ENCODE measurements at places on chromosomes 3 and 15. TPM values are rescaled to one million over a fixed set of nuclear protein-coding genes. Genes with fewer than 3 reads are reported as not detected.

DNA sequence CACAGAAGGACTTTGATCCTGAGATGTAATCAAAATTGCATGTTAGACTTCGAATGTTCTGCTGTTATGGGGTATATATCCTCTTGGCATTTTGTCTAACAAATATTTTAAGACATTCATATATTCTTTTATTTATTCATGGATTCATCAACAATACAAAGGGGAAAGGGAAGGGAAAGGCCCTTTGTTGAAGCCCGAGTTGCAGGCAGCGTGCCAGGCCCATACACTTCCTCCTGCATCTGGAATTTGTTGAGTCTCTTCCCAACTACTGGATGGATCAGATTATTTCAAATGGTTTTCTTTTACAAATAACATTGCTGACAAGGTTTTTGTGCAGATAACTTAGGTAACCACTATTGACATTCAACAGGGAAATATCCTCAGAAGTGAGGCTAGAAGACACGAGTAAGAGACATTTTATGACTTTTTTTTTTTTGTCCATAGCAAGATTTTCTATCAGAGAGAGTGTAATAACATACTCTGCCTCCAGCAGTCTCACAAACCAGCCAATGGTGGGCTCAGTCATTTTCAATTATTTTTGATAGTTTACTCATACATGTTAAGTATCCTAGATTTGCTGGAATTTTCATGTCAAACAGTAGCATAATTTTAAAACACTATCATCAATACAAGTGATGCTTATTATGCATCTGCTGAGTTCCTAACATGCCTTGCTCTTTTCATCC lies 94.3 kb downstream of the RPL39L start:
- peaks cover 24% of the 10 kb centered on the region for H3K4me1 ChIP-seq
- H3K27me3 ChIP-seq = no peaks in the 10 kb centered on the region
- no peak overlapping the region for H3K4me3 ChIP-seq
- no peak overlapping the region for H3K27ac ChIP-seq
- peaks cover 16% of the 10 kb centered on the region for H3K36me3 ChIP-seq

GRCh38 chr15:76140074-76140464 lies 80.3 kb downstream of the TMEM266 start:
- H3K4me1 ChIP-seq = peaks cover 2% of the 10 kb centered on the region
- no peak overlapping the region for H3K27ac ChIP-seq
- no peaks in the 10 kb centered on the region for H3K36me3 ChIP-seq

GRCh38 chr3:14852058-14852594 lies 33.4 kb downstream of the FGD5 start:
- H3K36me3 ChIP-seq = no peaks in the 10 kb centered on the region
- DNase-seq = no peak
- no peak overlapping the region for H3K27ac ChIP-seq
- H3K4me1 ChIP-seq = no peaks in the 10 kb centered on the region
- no peaks in the 10 kb centered on the region for H3K27me3 ChIP-seq

DNA sequence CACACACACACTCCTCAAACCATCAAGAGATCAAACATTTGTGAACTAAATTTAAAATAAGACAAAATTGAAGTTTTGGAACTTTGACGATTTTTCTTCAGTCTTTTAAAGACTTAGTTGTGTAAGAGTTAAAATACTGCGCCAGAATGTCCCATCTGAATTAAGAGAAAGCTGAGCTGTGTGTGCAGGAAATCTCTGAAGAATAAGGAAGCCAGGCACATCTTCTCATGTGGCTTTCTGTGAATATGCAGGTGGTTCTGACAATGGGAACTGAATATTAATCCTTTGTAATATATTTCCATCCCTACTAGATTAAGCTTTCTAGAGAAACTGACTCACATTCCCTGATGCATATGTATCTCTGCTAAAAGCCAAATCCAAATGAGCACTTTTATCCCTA lies 60.1 kb upstream of the ICE2 start:
- no peak overlapping the region for H3K4me3 ChIP-seq
- no peak overlapping the region for H3K27ac ChIP-seq
- H3K4me1 ChIP-seq = peaks cover 9% of the 10 kb centered on the region
- H3K27me3 ChIP-seq = no peaks in the 10 kb centered on the region
- H3K36me3 ChIP-seq = no peaks in the 10 kb centered on the region

DNA sequence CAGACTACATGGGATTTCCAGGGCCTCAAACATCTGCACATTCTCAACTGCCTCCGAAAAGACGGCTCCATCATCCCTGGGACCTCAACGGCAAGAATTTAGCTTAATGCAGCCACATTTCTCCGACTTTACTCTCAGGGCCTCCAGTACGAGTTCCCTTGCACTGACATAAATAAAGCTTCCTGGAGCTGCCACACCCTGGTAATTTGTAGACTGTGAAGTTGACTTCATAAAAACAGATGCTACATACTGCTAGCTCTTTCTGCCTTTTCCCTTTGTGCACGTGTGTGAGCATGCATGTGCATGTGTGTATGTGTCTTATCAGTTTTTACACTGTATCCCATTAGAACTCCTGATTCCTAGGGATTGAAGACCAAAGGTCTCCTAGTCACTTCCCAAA lies 122.7 kb downstream of the NTRK3 start:
- H3K36me3 ChIP-seq = no peaks in the 10 kb centered on the region
- no peak for DNase-seq
- no peak overlapping the region for H3K27ac ChIP-seq
- H3K4me3 ChIP-seq = no peak overlapping the region

GABRB3 gene
- total RNA-seq = 2.8 TPM

DNA sequence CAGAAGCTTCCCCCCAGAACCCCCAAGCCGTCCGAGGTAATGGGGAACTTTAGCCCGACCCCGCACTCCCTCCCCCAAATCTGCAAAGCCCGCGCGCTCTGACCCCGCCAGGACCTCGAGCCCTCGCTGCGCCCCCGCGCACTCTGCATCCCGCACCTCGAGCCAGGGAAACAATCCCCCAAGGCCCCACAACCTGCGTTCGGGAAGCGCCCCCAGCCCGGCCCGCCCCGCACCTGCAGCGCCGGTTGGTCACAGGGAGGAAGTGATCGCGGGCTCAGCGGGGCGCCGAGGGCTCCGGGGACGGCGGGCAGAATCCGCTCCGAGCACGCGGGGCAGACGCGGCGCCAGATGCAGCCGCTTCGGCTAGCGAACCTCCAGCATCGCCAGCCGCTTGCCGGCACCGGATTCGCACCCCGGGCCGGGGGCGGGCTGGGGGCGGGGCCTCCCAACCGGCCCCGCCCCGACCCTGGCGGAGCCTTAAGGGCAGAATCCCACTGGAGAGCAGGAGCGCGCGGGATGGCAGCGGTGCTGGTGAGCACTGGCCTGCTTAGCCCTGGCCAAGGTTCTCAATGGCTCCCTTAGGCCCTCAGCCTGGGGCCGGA lies at the start of gene CAMKV:
Gene CAMKV (minus strand): TSS at position 382 of the 602 bp plus-strand sequence. CDS start 7,518 bp downstream, outside the sequence.
- H3K27ac ChIP-seq = no peak within 1 kb of the TSS
- H3K36me3 ChIP-seq = no peaks in the 10 kb centered on the region
- H3K27me3 ChIP-seq = peaks cover 22% of the 10 kb centered on the region

FHIT gene
- 13.2 TPM for total RNA-seq

DNA sequence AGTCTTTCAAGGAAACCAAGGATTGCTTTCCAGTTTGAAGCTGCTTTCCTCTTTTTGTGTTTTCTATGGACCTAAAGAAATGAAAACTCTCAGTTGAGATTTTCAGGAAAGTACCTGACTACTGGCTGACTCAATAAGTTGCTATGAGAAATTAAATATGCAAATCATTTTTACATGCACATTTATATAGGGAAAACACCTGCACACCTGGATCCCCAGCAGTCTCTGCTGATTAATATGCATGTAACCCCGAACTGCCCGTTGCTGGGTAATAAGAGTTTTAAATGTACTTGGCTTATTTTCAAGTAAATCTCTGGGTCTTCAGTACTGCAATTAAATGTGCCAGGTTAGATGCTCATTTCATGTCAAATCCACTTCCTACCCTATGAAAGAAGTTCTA lies 77.2 kb downstream of the KBTBD8 start:
- no peak overlapping the region for H3K4me3 ChIP-seq
- H3K27me3 ChIP-seq = no peaks in the 10 kb centered on the region
- no peak for DNase-seq
- H3K27ac ChIP-seq = no peak overlapping the region
- H3K4me1 ChIP-seq = no peaks in the 10 kb centered on the region

GOLGA6L1 gene
- total RNA-seq = not detected

GRCh38 chr15:69824075-69824876 lies 273.4 kb downstream of the TLE3 start:
- H3K27me3 ChIP-seq = no peaks in the 10 kb centered on the region
- H3K36me3 ChIP-seq = no peaks in the 10 kb centered on the region
- DNase-seq = no peak
- H3K27ac ChIP-seq = no peak overlapping the region
- no peak overlapping the region for H3K4me3 ChIP-seq
- H3K4me1 ChIP-seq = peaks cover 12% of the 10 kb centered on the region

GRCh38 chr15:89140595-89140994 lies 52.3 kb downstream of the ABHD2 start:
- peaks cover 20% of the 10 kb centered on the region for H3K4me1 ChIP-seq
- no peak for DNase-seq
- H3K4me3 ChIP-seq = no peak overlapping the region
- no peak overlapping the region for H3K27ac ChIP-seq
- H3K36me3 ChIP-seq = peaks cover 3% of the 10 kb centered on the region
- H3K27me3 ChIP-seq = no peaks in the 10 kb centered on the region

DNA sequence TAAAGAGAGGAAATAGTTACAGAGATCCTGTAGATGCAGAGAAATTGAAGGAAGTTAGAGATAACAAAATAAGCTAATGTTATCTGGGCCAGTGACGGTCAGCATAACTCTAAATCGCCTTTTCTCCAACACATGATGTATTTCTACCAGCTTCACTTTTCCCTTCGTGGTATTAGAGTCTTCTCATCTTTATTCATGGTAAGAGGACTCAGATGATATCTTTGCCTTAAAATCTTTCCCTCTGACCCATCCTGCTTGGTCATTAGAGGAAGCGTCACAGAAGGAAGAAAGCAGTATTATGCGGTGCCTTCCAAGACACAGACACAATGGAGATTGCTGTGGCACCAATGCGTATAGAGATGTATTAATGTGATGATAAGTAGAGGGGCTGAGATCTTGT lies 320.7 kb upstream of the GOLIM4 start:
- H3K4me1 ChIP-seq = no peaks in the 10 kb centered on the region
- H3K4me3 ChIP-seq = no peak overlapping the region
- DNase-seq = no peak
- H3K27ac ChIP-seq = no peak overlapping the region
- H3K27me3 ChIP-seq = no peaks in the 10 kb centered on the region

DNA sequence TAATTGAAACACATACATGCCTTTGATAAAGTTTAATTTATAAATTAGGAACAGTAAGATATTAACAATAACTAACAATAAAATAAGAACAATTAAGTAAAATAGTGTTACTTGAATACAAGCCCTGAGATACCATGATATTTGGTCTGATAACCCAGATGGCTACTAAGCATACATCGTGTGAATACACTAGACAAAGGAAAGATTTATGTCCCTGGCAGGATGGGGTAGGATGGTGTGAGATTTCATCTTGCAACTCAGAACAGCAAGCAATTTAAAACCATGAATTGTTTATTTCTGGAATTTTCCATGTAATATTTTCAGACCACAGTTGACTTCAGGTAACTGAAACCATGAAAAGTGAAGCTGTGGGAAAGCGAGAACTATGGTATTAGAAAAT lies 169.5 kb downstream of the DIPK2A start:
- H3K4me3 ChIP-seq = no peak overlapping the region
- H3K36me3 ChIP-seq = no peaks in the 10 kb centered on the region
- H3K4me1 ChIP-seq = peaks cover 3% of the 10 kb centered on the region
- no peaks in the 10 kb centered on the region for H3K27me3 ChIP-seq
- no peak for DNase-seq

- H3K27me3 ChIP-seq = no peaks in the 10 kb centered on the region
- DNase-seq = no peak
- no peaks in the 10 kb centered on the region for H3K36me3 ChIP-seq
- H3K4me3 ChIP-seq = no peak overlapping the region
These were observed 367.1 kb downstream of the EPHA3 start for GRCh38 chr3:89474333-89475130.

- H3K4me1 ChIP-seq = no peaks in the 10 kb centered on the region
- peaks cover 37% of the 10 kb centered on the region for H3K36me3 ChIP-seq
- no peak overlapping the region for H3K27ac ChIP-seq
- H3K4me3 ChIP-seq = no peak overlapping the region
- H3K27me3 ChIP-seq = no peaks in the 10 kb centered on the region
- DNase-seq = no peak
These were observed 8.2 kb downstream of the NDUFB4 start for GRCh38 chr3:120604382-120604781.

CPA3 gene
- total RNA-seq = 6.3 TPM

DNA sequence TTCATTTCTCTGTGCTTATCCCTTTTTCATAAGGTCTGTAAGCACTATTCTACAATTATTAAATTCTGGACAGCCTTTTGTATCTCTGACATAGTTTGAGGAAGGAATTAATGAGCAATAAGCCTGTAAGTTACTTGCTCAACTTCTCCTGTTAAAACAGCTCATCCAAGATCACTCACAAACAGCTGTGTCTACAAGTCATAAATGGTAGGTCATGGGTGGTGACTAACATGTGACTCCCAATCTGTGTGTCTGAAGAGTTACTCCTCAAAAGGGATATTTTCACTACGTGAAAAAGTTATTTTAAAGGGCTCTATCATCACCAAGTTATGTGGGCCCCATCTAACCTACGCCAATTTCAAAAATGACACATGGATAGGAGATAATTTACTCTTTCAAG lies 145.2 kb upstream of the CBLB start:
- H3K27me3 ChIP-seq = no peaks in the 10 kb centered on the region
- H3K4me1 ChIP-seq = no peaks in the 10 kb centered on the region
- DNase-seq = no peak
- H3K36me3 ChIP-seq = no peaks in the 10 kb centered on the region

GRCh38 chr3:60086811-60087210 lies 1037.0 kb upstream of the CFAP20DC start:
- peaks cover 25% of the 10 kb centered on the region for H3K4me1 ChIP-seq
- no peaks in the 10 kb centered on the region for H3K27me3 ChIP-seq
- no peak for DNase-seq
- H3K36me3 ChIP-seq = no peaks in the 10 kb centered on the region
- no peak overlapping the region for H3K27ac ChIP-seq
- H3K4me3 ChIP-seq = no peak overlapping the region

DNA sequence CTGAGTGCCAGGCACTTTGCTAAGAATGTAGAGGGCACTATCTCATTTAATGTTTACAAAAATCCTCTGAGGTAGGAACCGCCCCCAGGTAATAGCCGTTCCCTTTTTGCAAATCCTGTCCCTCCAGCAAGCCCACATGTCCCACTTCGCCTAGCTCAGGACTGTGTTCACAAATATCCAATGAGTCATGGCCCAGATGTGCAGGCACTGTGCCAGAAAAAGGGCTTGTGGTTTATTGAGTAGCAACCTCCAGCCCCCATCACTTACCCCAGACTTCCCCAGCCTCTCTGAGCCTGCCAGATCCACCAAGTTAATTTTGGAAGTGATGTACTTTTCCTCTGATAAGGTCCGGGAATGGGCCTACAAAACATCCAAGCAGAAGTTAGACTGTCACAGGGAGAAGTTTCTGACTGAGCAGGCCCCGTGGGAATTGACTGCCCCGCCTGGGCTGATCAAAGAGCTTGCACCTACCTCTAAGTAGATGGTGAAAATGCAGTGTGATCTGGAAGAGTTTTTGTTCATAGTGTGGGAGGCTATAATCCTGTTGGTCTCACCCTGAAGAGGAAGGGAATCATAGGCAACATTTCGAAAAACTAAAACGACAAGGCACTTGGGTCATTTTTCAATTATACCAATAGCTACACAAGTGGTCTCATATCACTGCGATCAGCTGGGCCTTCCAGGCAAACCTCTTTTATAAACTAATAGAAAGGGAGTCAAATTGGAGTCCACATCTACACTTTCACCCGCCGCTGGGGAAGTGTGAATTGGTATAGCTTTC lies 15.7 kb downstream of the KIF9 start:
- DNase-seq = no peak
- H3K27ac ChIP-seq = no peak overlapping the region

GRCh38 chr15:89442155-89442554 lies 54.2 kb downstream of the RHCG start:
- H3K4me1 ChIP-seq = no peaks in the 10 kb centered on the region
- H3K4me3 ChIP-seq = no peak overlapping the region
- no peak for DNase-seq
- no peak overlapping the region for H3K27ac ChIP-seq
